ENCODE measurements at places on chromosomes 11 and 22. TPM values are rescaled to one million over a fixed set of nuclear protein-coding genes. Genes with fewer than 3 reads are reported as not detected.

DNA sequence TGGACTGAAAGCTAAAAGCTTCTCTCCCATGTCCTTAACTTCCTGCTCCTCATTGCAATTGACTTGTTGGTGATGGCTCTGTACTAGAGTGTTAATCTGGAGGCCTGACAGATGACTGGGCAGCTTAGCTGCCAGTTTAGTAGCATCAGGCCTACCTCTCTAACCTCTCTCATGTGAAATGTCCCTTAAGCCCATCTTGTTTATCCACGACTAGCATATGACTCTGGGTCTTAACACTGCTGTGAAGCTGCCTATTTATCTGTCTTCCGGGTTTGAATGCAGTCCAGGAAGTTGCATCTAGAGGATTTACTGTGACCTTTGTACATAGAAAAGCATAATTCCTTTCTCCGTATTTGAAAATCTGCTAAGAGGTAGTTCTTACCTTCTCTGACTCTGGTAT lies 85.3 kb upstream of the HORMAD2 start:
- DNase-seq = no peak

- peak; percentile 45 for DNase-seq
Measured at GRCh38 chr11:1060852-1061616, 13.6 kb upstream of the MUC2 start.

Gene CELSR1
- total RNA-seq = 8.4 TPM

Gene C1QTNF4
- total RNA-seq = 0.24 TPM

Gene PRG3
- total RNA-seq = not detected

- DNase-seq = no peak
Measured at GRCh38 chr11:79366218-79366617, 74.6 kb downstream of the TENM4 start.

GRCh38 chr22:37275622-37276021 lies 6.7 kb upstream of the CYTH4 start:
- no peak for DNase-seq

GRCh38 chr11:58829786-58830185 lies 14.7 kb downstream of the GLYATL2 start:
- DNase-seq = no peak

DNA sequence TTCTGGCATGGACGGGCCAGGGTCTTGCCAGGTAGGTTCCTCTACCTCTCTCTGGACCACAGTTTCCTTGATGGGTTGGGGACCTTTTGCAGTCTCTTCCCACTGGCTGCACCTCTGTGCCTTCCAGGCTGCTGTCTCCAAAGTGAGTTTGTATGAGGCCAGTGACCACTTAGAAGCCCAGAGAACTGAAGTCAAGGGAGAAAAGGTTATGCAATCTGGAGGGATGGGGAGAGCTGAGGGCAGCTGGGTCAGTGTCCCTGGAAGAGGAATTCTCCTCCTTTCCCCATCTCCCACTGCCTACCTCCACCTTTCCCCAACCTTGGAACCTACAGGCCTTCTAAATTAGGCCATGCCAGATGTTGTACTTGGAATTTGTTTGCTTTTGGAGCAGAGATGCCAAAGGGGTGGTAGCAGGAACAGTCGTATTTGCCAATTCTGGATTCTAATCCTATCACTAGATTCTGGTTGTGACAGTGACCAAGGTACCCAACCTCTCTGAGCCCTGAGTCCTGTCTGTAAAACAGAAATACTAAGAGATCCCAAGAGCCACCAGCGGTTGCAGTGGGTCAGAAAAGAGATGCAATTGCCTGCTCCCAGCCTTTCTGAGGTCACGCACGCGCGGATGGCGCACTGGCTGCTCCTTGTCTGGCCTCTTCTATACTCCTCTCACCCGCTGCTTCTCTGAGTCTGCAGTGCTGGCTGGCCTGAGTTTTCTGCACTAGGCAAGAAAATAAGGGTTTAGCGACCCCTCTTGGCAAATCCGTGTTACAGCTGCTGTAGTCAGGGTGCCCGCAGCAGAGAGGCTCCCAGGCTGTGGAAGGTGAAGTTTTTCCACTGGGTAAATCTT lies 10.7 kb upstream of the ACCSL start:
- peak; percentile 89 for DNase-seq

GRCh38 chr11:66489636-66490035 lies 9.4 kb downstream of the DPP3 start:
- DNase-seq = no peak

DNA sequence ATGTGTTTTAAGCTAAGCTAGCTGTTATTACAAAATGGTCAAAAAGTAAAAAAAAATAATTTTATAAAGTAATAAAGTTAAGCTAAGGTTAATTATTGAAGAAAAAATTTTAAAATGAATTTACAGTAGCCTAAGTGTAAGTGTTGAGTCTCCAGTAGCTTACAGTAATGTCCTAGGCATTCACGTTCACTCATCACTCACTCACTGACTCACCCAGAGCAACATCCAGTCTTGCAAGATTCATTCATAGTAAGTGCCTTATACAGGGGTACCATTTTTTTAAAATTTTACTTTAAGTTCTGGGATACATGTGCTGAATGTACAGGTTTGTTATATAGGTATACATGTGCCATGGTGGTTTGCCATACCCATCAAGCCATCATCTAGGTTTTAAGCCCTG lies 11.6 kb upstream of the OOSP4B start:
- no peak for DNase-seq

DNA sequence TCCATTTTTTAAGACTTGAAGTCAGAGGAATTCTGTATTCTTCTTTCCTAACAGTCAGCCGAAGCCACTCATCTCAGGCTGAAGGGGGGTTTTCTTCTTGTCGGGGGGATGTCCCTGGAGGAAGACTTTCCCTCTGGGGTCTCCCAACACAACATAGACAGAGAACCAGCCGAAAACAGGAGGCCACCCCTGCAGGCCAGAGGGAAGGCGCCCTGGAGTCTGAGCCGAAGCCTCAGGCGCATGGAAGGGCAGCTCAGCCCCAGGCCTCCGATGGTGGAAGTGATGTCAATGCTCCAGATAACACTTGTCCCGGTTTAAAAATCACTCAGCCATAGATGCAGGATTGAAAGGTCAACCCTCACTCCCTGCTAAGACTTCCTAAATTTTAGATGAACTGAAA lies 1393.0 kb downstream of the TBC1D22A start:
- DNase-seq = no peak

Gene PANX2
- total RNA-seq = 0.43 TPM

Gene GAB4
- total RNA-seq = not detected

Gene APOA4
- total RNA-seq = not detected

GRCh38 chr11:68048681-68049508 lies 10.1 kb downstream of the TCIRG1 start:
- peak; percentile 57 for DNase-seq

DNA sequence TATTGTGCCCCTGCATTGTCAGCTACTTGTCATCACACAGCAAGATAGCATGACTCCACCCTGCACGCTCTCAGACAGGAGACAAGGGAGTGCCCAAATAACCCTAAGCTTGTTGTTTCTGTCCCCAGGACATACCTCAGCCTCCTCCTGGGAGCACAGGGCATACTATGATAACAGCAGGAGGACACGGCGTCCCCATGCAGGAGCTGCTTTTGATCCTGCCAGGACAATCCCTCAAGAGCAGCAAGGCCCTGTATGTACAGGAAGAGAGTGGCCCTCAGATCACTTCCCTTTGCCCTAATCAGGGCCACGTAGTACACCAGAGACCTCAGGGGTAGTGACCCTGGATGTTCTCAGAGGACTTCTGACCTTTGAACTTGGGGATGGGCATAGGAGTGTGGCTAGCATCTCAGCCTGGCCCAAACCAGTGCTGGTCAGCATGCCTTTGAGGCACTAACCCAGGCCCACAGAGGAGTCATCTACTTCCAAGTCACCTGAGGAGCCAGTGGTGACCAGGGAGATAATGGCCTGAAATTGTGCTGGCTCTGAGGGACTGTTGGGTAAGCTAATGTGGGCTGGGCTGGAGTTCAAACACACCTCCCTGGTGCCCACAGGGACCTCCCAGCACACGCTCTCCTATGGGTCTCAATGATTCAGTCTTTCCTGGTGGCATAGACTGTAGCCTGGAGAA lies 9.2 kb downstream of the APOA4 start:
- DNase-seq = no peak

Gene CD3G
- total RNA-seq = 0.78 TPM

DNA sequence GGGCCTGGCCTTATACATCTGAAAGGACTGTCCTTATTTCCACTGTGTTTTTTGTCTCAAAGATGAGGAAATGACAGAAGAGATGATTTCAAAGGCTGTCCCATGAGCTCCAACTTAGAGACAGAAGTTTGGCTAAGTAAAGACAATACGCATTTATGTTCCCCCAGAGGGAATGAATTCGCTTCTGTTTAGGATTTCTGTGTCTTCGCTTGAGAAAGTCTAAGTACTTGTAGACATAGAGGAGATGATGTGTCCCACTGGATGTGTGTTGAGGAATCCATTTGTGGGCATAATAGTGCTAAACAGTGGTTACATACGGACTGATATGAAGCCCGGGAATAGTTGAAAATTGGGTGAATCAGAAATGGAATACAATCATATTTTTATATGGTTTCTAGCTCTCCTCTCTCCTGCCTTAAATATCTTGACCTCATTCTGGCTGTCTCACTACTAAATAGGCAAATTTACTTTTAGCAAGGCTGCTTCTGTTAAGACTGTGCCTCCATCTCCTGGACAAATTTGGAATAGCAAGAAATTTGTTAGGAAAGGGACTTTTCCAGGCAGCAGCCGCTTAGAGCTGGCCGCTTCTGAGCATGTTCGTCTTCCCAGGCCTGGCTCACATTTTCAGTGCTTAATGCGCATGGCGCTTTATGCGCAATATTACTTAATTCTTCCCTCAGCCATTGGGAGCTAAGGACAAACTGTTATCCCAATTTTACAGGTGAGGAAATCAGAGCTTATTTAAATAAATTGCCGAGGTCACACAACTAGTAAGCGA lies 1.9 kb upstream of the PEX26 start:
- no peak for DNase-seq

DNA sequence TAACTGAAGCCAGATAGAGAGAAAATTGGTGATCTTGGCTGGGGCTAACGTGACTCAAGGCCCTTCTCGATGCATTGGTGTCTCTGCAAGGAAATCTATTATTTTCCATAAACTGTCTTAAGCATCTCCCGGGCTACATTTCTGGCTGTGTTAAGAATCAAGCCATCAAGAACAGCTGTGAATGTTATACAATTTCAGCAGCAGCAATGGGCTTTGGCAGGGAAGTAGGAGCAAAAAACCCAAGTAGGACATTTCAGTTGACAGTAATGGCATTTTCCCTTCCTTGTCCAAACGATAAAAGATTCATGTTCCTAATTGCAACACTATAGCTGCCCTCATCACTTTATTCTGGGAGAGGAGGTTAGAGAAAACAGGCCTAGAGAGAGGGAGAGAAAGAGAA lies 335.0 kb downstream of the CADM1 start:
- DNase-seq = no peak

DNA sequence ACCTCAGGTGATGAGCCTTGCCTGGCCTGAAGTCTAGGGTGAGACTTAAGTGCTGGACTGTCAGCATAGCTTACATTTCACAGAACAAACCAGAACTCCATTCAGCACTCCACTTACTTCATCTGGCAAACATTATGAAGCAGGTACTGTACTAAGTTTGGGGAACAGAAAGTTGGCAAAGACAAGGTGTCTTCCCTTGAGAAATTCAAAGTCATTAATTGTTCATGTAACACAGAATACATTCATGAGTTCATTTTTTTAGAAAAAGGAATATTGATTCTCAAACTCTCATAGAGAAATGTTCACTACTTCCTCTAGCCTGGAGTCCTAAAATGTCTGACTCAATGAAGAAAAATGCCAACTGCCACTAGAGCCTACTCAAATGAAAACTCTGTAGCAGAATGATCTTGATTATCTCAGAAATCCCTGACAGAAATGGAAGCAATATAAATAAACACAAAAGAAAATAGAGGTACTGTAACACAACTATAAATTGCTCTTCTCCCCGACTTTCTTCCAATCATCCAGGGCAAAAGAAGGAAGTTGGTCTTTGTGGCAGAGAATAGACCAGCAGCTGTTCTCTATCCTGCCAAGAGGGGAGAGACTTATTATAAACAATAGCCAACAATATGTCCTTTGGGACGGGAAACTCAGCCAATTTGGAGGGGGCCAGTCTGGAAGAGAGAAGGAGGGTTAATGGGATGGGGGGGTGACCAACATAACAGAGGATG lies 129.2 kb upstream of the MTMR2 start:
- no peak for DNase-seq

Gene XKR3
- not detected for total RNA-seq

Data from Right ventricle myocardium inferior (tissue), 1 donor.